ENCODE measurements at places on chromosomes 3 and 15.

DNA sequence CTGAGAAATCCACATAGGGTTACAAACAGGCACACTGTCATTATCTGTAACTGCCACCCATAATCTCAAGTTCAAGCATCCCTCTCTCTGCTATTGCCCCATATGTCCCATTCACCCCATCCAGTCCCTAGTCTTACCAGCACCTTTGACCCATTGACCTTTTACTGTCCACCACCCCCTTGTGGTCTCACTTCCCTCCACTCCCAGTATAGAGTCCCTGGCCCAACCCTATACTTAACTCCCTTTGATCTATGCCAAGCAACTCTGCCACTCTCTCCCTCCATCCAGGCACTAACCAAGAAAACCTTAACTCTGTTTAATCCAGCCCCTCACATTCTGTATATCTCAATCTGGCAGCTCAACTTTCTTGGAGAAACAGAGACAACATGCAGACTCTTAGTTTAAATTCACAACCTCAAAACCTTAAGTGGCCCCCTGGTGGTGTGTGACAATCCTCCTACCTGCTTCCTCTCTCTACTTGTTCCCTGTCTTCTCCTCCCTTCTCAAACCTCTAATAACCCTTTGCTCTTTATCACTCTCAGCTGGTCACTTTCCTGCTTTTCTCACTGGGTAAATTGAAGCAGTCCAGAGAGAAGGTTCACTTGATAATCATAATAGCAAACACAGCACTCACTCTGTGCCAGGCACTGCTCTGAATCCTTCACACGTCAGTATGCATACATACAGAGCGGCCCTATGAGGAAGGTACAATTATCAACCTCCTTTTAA, 162.7 kb downstream of the STT3B start:
- no peaks in the 10 kb centered on the region for H3K27me3 ChIP-seq
- no peak overlapping the region for H3K27ac ChIP-seq
- DNase-seq = no peak

DNA sequence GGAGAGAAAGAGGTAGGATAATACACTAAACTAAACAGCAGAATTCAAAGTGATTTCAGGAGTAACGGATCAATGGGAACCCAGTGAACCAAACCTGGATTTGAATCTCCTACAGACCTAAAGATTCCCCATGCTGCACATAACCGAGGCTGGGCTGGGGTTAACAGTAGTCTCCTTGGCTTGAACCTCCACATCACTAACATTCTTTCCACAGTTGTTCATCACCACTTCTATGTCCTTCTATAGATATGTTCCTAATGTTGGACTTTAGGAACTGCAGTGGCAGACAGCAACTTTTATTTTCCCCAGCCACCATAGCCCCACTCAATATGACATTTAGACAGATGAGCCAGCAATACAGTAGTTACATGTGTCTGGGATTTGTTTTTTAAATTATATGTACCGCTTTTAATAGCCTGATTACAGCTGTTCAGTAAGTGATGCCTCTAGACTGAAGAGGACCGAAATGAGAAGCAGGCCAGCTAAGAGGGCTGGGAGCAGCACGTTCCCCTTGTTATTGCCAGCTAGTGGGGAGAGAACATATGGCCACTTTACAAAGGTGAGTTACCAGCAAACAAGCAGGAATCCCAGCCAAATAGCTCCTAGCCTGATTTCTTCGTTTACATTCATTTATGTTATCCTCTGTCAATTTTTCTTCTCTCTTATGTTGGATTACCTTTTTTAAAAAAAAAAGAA, 472.6 kb upstream of the CDIN1 start:
- no peaks in the 10 kb centered on the region for H3K4me1 ChIP-seq
- DNase-seq = no peak
- no peaks in the 10 kb centered on the region for H3K27me3 ChIP-seq
- no peaks in the 10 kb centered on the region for H3K36me3 ChIP-seq
- no peak overlapping the region for H3K27ac ChIP-seq

DNA sequence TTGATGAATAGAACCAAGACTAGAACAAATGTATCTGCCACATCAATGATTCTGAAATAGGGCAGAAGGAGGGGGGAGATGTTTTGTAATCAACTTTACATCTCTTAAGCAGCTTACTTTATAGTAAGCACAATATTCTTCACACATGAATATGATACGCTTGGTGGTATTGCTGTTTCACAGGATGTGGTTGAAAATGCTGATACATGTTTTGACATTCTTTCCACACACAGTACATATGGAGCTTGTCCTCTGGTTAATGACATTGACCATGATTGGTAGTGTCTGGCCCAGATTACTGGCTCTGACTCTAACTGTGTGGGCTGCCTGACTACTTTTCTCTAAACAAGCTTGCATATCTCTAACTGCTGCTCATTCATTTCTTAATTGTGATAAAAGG, 168.9 kb downstream of the KLHL25 start:
- H3K4me1 ChIP-seq = peaks cover 91% of the 10 kb centered on the region
- H3K36me3 ChIP-seq = peaks cover 26% of the 10 kb centered on the region
- no peak overlapping the region for H3K4me3 ChIP-seq
- no peak for DNase-seq
- peak overlapping the region; percentile 84 for H3K27ac ChIP-seq
- H3K27me3 ChIP-seq = no peaks in the 10 kb centered on the region

DNA sequence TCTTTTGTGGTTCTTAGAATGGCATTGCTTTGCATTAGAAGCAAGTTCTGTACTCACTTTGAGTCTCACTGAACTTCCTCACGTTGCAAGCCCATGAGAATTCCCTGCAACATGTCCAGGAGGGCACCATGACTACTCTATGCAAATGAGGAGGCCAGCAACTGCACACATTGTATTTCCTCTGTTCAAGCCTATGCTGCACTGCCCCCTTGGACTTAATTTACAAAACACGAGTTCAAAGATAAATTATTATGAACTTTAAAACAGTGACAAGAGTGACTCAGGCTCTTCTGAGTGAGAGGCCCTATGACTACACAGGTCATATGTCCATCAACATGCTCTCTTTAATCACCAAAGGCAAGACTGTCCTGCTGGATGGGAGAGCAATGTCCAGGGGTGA, 484.2 kb upstream of the ATP11B start:
- H3K27ac ChIP-seq = no peak overlapping the region
- DNase-seq = no peak
- H3K4me3 ChIP-seq = no peak overlapping the region
- H3K27me3 ChIP-seq = no peaks in the 10 kb centered on the region

DNA sequence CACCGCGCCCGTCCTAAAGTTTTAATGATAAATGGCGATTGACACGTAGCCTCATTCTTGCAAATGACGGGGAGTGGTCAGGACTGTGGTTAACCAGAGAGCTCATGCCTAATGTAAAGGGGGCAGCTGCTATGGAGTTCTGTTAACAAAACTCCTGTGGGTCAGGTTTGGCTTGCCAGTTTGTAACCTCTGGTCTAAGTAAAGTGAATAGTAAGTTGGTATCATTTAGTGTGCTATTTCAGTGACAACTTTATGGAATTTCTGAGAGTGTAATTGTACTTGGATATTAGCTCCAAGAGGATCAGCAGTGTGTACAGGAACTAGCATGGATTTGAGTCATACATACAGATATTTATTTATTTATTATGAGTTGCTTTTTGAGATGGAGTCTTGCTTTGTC, 87.9 kb downstream of the RGMA start:
- no peak overlapping the region for H3K27ac ChIP-seq
- no peak for DNase-seq
- peaks cover 93% of the 10 kb centered on the region for H3K36me3 ChIP-seq
- H3K4me1 ChIP-seq = no peaks in the 10 kb centered on the region
